ENCODE measurements at places on chromosomes 7 and 10.

GRCh38 chr10:76337641-76338040 is 906.2 kb downstream of the LRMDA start:
- no peak for DNase-seq

GRCh38 chr7:7639421-7639820 is 1.1 kb upstream of the UMAD1 start:
- DNase-seq: no peak

GRCh38 chr7:44496385-44496784 is 5.9 kb upstream of the NUDCD3 start:
- DNase-seq: no peak

- no peak for DNase-seq
Observed at GRCh38 chr7:94133460-94133859, 129.3 kb upstream of the BET1 start.

- DNase-seq: peak; percentile 89
Observed at GRCh38 chr7:129054438-129055293, at the start of gene TNPO3. TSS of gene TNPO3 (minus strand) at chr7:129055111. CDS start at chr7:129054770, 341 bp downstream.

DNA sequence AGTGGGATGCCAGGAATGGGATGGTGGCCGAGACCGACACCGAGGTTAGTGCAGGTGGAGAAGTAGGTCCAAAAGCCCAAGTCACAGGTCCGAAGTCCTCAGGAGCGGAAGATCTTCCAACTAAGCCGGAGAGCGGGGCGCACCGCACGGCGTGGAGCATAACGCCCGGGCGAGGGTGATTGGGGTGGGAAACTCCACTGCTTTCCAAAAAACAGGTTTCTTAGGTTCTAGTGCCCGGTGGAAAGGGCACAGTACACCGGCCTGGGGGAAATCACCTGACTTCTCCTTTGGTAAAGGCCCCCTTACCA is 11.4 kb upstream of the SPAG6 start:
- no peak for DNase-seq

GRCh38 chr7:93861325-93861949 is 29.1 kb downstream of the TFPI2 start:
- DNase-seq: no peak

DNA sequence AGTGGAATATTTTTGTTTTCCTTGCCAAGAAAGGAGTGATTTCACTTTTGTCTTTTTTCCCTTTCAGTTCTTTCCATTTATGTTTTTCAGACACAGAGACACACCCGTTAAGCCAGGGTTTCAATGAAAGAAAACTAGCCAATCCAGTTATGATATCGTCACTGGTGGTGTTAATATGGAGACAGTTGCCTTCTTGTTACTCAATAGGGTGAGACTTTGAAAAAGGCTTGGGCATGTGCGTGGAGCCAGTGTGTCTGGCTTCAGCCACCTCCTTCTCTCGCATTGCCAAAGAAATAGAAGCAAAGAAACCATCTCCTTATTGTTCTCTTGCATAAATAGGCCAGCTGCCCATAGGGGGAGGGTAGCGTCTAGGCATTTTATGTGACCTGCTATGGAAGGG is 84.1 kb upstream of the DLX6 start:
- DNase-seq: no peak

GRCh38 chr7:128827971-128828711 is 2.1 kb upstream of the FLNC start:
- no peak for DNase-seq

DNA sequence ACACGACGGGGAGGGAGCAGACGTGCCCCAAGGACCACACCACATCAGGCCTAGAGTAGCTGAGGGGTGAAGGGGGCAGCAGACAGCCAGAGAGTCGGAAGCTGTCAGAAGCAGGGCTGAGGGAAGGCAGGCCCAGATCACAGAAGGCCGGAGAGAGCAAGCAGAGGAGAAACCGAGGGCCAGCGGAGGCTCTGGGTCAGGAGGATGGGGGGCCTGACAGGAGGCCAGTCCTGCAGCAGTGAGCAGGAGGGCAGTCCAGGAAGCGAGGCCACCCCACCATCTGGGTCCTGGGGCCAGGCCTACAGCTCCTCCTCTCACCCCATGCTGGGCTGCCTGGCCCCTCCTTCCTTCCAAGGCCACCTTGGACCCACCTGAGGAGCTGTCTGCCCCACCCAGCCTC is 20.3 kb downstream of the SLIT1 start:
- no peak for DNase-seq

All from activated T-cell treated with anti-CD3 and anti-CD28 coated beads for 4 hours (primary cell).